NCI-H146 (cell line): ENCODE measurements at places on chromosomes 2 and 18.
A peak's percentile ranks its signal among the peaks of the same experiment; 100 is the strongest.

DNA sequence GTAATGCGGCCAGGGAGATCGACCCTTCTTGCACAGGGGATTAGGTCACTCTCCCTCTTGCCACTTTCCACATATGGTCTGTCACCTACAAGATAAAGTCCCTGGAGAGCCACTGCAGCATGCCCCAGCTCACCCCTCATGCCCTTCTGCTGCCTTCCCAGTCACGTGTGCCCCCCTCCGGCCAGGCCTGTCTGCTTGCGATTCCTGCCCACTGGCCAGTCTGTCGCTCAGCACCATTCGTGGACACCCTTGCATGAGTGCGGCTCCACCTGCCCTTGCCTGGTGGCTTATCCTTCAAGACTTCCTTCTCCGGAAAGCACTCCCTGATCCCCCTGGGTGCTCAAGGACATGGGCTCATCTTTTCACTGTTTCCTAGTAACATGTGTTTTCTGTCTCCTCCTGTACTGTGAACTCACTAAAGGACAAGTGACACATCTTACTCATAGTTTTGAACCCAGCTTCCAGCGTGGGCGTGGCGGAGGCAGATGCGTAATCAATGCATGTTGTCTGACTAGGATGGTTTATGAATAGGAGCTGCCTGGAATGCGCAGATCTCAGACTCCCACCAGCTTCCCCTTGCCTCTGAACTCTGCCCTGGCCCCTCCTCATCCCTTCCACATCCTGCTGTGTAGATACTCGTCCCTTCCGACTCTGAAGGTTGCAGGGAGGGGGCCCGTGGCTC lies 7.8 kb upstream of the NT5DC4 start:
- DNase-seq = no peak

DNA sequence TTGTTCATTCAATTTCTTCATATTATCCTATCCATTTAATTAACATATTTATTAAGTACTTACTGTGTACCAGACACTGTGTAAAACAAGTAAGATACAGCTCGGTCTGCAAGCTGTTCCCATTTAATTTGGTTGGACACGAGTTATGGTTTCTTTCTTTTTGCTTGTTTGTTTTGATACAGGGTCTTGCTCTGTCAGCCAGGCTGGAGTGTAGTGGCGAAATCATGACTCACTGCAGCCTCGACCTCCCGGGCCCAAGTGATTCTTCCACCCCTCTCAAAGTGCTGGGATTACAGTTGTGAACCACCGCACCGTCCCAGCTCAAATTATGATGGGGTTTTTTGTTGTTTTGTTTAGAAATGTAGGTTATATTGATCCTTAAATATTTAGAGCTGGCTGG lies 9.0 kb downstream of the CYBRD1 start:
- no peak for DNase-seq

DNA sequence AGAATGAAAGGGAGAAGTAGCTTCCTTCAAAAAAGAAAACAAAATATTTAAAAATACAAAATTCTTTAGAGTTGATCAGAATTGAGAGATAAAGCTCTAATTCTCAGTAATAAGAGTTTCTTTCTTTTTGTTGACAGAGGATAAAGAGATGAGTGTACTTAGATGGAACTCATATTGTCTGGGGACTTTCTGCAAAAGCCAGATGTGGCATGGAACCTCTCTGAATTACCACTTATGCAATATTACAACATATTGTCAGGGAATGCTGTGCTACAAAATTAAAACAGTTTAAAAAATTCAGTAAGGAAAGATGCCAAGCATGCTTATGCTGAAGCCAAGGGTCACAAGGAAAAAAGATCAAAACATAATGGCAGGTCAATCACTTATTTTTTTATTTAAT lies 386.6 kb upstream of the LRATD1 start:
- DNase-seq = no peak

- no peak for DNase-seq
These were observed 167.0 kb upstream of the ZC3H15 start for GRCh38 chr2:186319105-186319504.

DNA sequence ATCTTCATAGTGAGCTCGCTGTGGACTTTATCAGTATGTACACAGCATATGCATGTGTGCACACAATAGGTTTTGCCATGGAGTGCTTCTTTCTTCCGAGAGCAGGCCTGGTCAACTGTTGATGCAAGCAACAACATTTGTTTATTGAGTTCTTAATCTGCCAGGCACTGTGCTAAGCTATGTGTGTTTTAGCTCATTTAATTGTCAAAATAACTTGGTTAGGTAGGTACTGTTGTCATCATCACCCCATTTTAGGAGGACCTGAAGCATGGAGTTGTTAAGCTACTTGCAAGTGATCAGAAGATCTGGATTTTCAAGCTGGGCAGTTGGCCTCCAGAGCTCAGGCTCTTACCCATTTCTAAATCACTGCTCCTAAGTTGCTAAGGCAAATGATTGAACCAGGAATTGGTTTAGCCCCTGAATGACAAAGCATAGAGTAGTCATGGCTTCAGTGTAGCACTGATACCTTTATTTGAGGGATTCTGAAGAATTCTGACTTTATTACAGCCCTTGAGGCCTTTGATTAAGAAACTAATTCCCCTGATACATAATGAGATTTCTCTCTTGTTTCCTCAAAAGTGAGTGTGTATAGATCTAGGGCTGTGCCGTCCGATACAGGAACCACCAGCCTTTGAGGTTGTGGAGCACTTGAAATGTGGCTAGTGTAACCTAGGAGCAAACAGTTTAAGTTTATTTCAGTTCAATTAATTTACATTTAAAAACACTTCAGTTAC lies 132.9 kb downstream of the FMNL2 start:
- DNase-seq = no peak

- peak; percentile 19 for DNase-seq
These were observed 31.5 kb upstream of the TMBIM1 start for GRCh38 chr2:218323526-218324472.

GRCh38 chr18:67200665-67201064 lies 315.9 kb downstream of the DSEL start:
- DNase-seq = no peak

DNA sequence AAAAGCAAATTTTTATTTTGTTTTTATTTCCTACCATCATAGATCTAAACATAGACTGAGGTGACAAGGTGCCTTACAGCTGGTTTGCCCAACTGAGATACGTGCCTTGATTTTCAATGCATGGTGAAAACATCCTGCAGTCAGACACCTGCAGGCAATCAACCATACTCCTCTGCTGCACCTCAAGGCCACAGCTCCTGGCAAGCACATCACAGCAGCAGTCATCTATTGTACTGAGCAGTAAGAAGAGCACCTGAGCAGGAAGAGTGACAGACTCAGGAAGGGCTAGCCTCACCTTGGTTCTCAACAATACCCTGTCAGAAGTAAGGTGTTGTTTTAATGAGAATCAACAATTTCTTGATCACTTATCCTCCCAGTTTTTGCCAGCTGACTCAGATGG lies 1206.8 kb upstream of the NRXN1 start:
- DNase-seq = peak; percentile 35

GRCh38 chr2:186503827-186504606 lies 18.0 kb downstream of the ZC3H15 start:
- DNase-seq = peak; percentile 4

- DNase-seq = no peak
These were observed 99.5 kb downstream of the TTC32 start for GRCh38 chr2:19802086-19802841.

DNA sequence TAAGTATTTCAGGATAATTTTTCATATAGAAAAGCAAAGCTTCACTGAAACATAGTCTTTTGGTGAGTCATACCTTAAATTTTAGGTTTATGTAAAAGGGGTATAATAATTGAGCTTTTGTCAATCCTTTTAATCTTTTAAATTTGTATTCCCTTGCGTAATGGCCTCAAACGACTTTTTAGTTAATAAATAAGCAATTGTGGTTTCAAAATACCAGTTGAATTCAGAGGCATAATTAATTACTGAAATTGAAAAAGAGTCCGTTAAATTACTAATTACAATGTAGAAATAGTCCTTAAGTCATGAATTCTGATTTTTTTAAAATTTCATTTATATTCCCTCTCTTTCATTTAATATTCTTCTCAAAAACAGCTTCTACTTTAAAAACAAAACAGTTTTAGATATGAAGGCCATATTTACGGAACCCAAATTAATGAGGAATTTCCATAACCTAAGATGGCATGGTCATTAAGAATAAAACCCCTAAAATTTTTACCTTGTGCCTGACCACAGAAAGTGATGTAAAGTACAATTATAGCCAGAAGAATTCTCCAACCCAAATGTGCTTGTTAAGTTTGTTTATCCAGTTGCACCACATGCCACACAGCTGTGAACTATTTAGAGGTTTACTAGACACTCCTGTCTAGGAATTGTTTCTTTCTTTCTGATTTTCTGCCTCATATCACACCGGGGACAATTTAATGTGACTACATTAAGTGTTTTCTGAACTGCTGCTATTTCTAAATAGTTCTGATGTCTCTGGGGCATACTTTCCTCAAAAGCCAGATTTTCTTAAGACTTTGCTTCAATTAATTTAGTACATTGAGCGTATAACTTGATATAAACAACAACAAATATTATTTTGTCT lies 60.7 kb upstream of the ITGA4 start:
- no peak for DNase-seq

DNA sequence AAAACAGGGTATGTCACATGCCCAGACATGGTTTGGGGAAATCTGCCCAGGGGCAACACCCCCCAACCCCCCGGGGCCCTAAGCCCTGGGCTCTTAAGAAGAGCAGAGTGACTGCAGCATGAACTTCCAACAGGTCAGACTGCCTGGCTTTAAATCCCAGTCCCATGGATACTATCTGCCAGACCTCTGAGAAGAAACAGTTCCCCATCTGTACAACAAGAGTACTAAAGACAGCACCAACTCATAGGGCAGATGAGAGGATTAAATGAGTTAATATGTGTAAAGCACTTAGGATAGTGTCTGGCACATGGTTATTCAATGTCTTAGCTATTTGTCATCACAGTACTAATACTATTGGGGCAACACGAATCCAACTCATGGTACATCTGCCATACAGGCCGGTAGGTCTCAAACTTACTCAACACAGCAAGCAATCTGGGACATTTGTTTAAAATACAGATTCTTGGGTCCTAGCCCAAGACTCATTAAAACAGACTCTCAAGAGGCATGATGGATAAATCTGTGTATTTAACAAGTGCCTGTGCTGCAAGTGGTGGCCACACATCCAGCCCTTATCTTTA lies 23.4 kb downstream of the CDH2 start:
- DNase-seq = no peak

- no peak for DNase-seq
These were observed 367.6 kb downstream of the TXNL1 start for GRCh38 chr18:56270671-56271250.

- DNase-seq = no peak
These were observed 82.6 kb upstream of the RGPD5 start for GRCh38 chr2:109711230-109712122.

GRCh38 chr2:191233533-191233932 lies 11.7 kb upstream of the MYO1B start:
- DNase-seq = no peak

DNA sequence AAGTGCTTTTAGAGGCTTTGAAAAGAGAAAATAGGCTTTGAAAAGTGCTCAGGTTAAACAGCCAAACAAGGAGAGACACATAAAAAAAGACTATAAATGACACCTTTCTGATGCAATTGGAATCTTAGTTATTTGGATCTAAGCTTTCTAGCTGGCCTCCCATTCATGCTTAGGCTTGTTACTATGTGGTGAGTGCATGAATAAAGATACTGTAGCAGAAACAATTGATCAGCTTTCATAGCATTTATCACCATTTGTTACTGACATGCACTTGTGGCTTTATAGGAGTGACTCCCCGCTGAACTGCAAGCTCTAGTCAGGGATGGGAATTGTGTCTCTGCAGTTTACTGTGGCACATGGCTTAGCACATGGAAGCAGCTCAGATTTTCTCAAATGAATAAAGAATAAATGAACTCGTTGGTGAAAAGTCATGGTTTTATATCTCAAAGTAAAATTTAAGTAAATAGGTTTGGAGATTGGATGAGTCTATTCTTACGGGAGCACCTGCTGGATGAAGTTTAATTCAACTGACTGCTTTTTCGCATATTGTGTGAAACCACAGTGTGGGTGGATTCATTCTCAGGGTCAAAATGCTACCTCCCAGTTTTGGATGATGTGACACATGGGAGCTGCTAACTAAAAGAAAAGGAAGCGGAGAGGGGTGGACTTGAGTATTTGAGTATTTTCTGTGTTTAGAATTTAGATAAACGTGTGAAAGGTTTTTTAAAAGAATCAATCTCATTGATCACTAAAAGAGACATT lies 91.1 kb upstream of the NOL4 start:
- DNase-seq = no peak

GRCh38 chr18:22020127-22020866 lies 149.1 kb upstream of the GATA6 start:
- no peak for DNase-seq

- no peak for DNase-seq
These were observed 210.1 kb downstream of the NDUFA10 start for GRCh38 chr2:239814861-239815601.

- DNase-seq = no peak
These were observed 235.8 kb downstream of the NBAS start for GRCh38 chr2:15325296-15325695.

GRCh38 chr2:142533177-142533576 lies 344.3 kb upstream of the KYNU start:
- no peak for DNase-seq

DNA sequence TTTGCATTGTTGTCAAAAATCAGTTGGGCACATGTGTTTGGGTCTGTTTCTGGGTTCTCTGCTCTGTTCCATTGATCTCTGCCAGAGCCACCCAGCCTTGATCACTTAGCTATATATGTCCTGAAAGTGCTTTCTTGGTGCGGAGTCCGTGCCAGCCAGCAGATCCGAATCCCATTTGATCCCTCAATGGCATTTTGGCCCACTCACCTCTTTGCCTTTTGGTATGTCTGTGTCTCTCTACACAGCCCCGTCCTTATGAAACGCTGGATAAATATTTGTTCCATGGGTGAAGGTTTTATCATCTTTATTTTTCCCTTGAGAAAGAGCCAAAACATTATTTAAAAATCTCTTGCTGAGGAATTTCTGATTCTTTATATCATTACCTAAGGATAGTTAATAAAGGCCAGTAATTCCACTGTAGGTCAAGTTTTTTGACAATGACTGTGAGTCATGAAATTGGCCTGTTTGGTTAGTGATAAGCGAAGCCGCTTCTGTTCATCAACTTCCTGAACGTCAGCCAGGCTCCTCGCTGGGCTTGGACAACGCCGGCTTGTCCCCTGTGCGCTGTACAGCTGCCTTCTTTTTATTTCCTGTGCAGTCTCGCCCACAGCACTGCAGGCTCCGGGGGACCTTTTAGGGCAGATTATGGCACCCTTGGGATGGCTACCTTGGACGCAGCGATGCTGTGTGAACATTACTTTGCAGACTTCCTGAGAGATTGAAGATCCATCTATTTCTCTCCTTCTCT lies 24.9 kb downstream of the MTCL1 start:
- peak; percentile 95 for DNase-seq

DNA sequence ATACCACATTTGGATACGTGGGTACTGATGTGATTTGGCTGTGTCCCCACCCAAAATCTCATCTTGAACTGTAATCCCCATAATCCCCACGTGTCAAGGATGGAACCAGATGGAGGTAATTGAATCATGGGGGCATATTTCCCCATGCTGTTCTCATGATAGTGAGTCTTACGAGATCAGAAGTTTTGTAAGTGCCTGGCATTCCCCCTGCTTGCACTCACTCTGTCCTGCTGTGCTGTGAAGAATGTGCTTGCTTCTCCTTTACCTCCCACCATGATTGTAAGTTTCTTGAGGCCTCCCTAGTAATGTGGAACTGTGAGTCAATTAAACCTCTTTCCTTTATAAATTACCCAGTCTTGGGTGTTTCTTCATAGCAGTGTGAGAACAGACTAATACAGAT lies 70.3 kb downstream of the CHST9 start:
- no peak for DNase-seq
